ENCODE measurements at places on chromosomes 5 and 9.

DNA sequence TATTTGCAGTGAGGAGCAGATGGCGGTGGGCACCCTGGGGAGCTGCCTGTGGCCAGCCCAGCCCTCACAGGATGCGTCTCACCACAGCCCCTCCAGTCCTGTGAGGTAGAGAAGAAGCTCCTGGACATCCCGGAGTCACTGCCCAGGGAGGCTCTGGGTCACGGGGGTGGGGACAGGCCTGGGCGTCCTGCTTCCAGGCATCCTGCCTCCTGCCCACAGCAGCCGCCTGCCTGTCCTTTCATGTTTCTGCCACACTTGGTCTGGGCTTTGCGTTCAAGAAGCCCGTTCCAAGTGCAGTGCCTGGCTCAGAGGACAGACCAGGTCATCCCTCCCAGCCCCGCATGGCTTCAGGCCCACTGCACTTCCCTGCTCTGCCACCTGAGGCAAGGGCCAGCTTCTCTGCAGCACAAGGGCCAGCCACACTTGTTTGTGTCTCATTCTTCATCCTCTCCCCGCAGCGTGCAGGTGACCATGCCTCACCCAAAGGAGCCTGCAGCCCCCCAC is 38.2 kb downstream of the ZDHHC11B start:
- DNase-seq, result no peak

DNA sequence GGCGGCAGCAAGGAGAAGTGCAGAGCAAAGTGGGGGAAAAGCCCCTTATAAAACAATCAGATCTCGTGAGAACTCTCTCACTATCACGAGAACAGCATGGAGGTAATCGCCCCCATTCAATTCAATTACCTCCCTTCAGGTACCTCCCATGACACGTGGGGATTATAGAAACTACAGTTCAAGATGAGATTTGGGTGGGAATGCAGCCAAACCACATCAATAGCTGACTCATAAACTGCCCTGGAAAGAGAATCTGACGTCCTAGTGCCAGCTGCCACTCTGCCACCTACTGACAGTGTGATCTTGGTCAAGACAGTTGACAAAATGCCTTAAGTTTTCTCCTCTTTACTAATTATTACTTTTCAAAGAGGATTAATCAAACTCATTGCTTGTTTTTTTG is 128.3 kb downstream of the GPBP1 start:
- peak; percentile 36 for DNase-seq

DNA sequence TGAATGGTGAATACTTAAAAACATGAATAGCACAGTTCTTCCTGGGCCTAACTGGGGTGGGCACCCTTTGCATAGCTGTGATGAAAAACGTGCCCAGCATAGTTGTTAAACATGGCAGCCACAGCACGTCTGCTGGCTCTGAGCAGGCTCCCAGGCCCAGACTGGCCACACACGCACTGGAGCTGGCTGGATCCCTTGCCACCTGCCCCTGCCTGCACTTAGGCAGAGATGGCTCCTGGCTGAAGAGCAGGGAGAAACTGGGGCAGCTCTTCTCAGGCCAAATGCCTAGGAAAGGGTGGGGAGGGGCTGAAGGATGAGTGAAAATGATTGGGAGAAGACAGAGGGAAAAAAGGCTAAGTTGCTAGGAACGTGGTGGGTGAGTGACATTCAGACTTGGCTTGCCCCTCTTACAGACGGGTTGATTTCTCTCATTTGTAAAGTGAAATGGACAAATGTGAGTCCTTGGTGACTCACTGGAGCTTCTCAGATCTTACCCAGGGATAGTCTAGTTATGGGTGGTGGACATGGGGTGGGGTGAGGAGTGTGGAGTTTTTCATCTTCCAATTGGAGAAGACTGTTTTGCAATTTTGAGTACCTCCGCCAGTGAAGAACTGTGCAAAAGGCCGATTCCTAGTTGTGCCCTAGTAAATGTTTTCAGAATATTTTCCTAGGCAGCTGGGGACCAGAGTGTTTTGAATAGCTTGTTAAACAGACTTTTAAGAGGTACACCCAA is 42.4 kb downstream of the TRIO start:
- no peak for DNase-seq

DNA sequence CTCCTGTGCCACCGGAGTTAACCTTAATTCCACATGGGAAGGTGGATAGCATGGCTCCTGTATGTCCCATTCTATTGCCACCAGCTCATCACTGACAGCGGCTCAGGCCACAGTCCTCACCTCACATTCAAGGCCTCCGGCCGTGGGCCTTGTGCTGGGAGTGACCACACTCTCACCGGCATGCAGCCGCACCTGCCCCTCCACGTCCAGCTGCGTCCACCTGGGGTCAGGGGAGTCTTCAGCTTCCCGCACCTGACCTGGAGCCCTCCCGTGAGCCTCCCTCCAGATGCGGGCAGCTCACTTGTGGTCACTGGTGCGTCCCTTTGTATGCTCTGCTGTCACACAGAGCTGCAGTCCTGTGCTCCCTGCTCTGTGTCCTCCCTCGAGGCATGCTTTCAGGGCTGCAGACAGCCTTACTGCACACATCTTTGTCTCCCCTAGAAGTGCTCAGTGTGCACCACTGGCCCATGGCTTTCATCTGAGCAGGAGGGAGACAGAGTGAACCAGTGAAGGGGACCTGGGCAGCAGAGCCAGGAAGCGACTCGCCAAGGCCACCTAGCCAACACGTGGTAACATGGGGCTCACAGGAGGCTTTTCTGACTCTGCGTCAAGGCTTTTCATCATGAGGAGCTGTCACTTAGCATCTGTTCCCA is 210.1 kb downstream of the ERCC6L2 start:
- no peak for DNase-seq

- no peak for DNase-seq
These were observed 146.1 kb downstream of the GAS1 start for GRCh38 chr9:86801246-86801645.

- no peak for DNase-seq
These were observed 219.4 kb downstream of the FBN2 start for GRCh38 chr5:128318691-128319090.

GRCh38 chr9:134162926-134163370 is 1.4 kb downstream of the RNU6ATAC start:
- DNase-seq, result no peak

- no peak for DNase-seq
These were observed 171.4 kb upstream of the DAP start for GRCh38 chr5:10932426-10932825.

- no peak for DNase-seq
These were observed 295.3 kb upstream of the IRX4 start for GRCh38 chr5:2178071-2178477.

GRCh38 chr9:12696931-12697622 is 3.9 kb downstream of the TYRP1 start:
- no peak for DNase-seq

- no peak for DNase-seq
These were observed 40.6 kb downstream of the GAPVD1 start for GRCh38 chr9:125302241-125302640.

- no peak for DNase-seq
These were observed 40.9 kb downstream of the TRIO start for GRCh38 chr5:14184082-14184481.

- DNase-seq, result no peak
These were observed 171.6 kb upstream of the OTULINL start for GRCh38 chr5:14410068-14410393.

GRCh38 chr5:167867281-167867680 is 424.2 kb upstream of the WWC1 start:
- DNase-seq, result no peak

DNA sequence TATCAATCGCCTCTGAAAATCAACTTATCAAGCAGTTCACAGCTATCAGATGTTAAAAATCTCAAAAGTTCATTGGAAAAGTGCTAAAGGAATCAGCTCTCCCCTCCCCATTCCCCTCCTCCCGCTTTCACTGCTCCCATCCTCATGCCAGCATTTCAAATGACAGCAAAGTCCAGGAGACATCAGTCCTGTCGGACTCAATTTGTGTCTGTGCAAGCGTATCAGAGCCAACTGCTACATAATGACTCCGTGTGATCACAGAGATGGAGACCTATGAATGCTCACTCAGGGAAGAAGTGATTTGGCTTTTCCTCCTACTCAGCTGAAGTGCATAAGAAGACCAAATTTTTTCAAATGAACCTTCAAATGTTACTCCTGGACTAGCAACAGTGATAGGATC is 937.2 kb upstream of the DMAC1 start:
- no peak for DNase-seq

- no peak for DNase-seq
These were observed 848.0 kb upstream of the ACO1 start for GRCh38 chr9:31536471-31536870.

DNA sequence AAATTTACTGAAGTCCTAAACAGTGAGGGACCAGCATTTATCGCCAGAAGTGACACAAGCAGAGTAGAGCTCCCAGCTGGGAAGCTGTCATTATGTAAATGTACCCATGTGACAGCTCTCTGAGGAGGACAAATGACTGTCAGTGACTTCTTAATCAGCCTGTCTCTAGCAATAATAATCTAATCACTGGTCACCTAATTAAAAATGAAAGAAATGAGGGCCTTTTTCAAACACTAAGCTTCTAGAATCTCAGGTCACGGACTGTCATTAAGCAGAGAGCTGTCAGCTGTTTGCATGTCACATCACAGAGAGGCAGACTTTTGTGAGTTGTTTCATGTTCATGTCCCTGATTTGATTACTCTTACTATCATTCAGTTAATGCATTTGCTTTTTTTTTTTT is 77.9 kb upstream of the FBXL17 start:
- DNase-seq, result no peak

DNA sequence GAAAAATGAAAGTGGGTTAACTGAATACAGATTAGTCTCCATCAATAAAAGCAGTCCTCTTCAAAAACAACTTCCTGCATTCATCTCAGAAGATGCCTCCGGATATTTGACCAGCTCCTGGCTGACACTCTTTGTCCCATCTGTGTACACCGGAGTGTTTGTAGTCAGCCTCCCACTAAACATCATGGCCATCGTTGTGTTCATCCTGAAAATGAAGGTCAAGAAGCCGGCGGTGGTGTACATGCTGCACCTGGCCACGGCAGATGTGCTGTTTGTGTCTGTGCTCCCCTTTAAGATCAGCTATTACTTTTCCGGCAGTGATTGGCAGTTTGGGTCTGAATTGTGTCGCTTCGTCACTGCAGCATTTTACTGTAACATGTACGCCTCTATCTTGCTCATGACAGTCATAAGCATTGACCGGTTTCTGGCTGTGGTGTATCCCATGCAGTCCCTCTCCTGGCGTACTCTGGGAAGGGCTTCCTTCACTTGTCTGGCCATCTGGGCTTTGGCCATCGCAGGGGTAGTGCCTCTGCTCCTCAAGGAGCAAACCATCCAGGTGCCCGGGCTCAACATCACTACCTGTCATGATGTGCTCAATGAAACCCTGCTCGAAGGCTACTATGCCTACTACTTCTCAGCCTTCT is 16.6 kb downstream of the F2R start:
- DNase-seq, result no peak

GRCh38 chr5:172788771-172789686 is 18.0 kb upstream of the DUSP1 start:
- DNase-seq, result no peak

GRCh38 chr5:54758038-54758437 is 227.4 kb downstream of the ESM1 start:
- no peak for DNase-seq

- DNase-seq, result no peak
These were observed 96.7 kb downstream of the SNCAIP start for GRCh38 chr5:122408592-122409224.

- no peak for DNase-seq
These were observed 413.6 kb downstream of the ENC1 start for GRCh38 chr5:74226716-74227485.

DNA sequence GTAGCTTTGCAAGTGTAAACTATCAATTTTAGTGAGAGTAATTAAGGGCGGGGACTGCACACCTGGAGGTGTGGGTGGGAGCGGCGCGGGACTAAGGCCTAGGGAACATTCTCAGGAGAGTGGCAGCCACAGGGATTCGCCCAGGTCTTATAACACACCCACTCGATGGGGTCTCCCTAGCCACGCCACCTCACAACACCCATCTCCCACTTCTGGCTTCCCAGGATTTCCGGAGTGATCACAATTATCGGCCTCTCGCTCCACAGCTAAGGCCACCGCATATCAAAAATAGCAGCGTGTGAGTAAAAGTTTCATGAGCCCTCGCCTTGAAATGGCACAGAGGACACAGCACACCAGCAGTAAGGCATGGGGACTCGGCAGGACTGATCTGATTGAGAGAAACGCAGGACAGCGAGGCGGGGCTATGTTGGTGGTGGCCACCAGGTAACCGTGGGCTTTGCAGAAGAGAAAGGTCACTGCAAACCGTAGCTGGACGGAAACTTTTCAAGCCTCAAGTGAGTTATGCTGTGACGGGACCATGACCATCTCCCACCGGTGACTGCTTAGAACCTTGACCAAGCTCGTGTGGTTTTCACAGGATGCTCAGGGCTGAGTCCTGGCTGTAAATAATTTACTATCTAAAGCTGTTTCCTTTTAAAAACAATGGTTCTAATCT is 1.1 kb upstream of the LPAR1 start:
- DNase-seq, result no peak

- no peak for DNase-seq
These were observed 176.7 kb upstream of the S1PR3 start for GRCh38 chr9:88814577-88814976.

DNA sequence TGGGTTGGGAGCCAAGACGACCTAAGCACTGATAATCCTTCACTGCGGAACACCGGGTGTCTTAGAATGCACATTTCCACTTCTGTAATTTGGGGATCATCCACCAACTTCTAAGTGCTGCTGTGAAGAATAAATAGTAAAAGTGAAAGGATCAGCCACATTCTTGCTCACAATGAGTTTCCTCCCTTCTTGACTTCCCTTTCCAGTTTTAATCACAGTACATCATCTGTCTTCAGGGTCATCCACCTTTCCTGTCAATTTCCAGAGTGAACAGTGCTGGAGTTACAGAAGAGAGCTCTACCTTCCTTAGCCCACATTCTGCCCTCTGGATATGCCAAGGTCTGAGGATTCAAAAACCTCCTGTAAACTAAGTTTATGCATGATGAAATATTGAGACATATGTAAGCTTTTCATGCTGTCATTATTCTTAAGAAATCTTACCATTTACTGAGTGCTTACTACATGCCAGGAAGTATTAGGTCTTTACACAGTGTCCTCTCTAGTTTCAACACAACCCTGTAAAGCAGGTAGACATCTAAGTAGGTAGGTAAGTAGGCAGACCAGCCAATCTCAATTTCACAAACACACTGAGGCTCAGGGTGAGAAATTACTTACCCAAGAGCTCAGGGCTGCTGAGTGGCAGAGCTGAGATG is 105.2 kb downstream of the CDK5RAP2 start:
- no peak for DNase-seq

Data from stimulated activated CD8-positive, alpha-beta memory T cell treated with anti-CD3 and anti-CD28 coated beads, Interleukin-2, amount 100 ng/mL, for 48 hours (primary cell).